ENCODE measurements at places on chromosomes 7 and 10.

DNA sequence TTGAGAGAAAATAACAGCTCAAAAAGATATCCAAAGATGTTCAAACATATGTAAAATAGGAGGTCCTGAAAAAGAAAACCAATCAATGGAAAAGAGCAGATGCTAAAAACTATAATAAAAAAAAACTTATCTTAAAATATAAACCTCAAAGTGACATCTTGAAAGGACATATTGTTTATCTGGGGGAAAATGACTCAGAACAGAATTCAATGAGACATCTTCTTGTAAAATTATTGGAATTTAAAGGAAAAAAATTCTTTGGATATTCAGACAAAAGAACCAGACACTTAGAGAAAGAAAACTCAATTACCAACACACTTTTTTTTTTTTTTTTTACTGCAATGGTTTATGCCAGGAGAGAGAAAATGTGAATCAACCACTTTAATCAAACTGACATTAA lies 58.9 kb downstream of the NAMPT start:
- DNase-seq: no peak

DNA sequence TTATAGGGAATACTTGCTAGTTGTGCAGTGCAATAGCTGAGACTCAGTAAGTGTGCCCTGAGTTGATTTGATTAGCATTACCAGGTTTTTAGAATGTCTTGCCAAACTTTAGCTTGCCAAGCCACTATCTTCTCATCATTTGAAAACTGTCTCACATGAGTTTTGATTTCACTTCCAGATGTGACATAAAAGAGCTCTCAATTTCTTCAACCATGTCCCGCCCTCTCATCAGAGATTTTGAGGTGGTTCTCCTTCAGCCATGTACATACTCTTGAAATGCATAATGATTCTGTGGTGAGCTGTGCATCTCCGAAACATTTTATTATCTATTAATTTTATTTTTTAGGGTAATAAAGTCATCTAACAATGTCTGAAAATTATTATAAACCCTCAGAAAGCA lies 215.0 kb upstream of the SEMA3E start:
- no peak for DNase-seq

DNA sequence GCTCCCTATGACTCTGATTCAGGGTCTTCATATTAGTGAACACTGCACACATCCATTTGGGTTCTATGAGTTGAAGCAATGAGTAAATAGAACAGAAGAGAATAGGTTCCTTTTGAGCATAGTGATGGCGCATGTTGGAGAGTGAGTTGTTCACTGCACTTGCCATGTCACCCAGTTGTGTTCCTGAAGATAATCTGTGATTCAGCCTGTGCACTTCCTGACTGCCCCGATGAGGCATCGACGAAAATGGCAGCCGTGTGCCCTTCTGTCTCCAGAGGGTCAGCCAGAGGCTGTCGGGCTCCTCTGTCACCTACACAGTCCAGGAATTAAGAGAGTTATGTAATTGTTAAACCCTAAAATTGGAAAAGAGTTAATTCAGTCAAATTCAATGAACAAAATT lies 94.7 kb downstream of the GALNT11 start:
- peak; percentile 23 for DNase-seq

DNA sequence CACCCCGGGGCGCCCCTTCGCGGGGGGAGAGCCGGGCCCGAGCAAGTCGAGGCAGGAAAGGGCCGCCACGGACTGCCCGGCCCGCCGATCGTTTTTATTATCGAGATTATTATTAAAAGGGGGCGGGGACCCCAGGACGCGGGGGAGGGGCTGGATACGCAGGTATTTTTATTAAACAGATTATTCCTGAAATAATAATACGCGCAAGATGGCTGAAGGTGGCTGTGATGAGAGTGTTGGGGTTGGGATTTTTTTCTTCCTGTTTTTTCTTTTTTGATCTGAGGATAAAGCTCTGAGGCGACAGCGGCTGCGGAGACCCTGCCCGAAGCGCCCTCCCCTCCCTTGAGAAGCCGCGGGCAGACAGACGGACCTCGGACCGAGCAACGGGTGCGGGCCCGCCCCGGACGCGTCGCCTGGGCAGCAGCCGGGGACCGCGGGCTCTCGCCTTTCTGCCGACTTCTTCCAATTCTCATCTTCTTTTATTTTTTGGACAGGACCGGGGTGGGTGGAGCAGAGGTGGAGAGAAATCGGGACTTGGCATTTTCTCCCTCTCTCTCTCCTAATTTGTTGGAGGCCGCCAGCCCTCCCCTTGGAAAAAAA lies 1.4 kb upstream of the TRIM8 start:
- peak; percentile 81 for DNase-seq

DNA sequence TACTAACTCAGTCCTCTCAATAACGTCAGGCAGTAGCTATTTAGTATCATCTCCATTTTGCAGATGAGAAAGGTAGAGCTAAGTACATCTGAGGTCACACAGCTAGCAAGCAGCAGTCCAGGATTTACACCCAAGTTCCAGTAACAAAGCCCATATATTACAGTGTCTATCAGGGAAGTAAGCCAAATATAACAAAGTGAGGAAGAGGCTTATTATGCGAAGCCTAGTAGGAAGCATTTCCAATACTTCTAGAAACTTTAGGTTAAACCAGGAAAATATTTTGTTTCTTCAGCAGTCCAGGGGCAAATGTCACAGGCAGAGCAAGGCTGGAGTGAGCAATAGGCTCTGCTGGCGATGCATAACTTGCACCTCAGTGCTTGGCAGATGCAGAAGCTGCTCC lies 53.9 kb downstream of the NOC3L start:
- DNase-seq: peak; percentile 34

DNA sequence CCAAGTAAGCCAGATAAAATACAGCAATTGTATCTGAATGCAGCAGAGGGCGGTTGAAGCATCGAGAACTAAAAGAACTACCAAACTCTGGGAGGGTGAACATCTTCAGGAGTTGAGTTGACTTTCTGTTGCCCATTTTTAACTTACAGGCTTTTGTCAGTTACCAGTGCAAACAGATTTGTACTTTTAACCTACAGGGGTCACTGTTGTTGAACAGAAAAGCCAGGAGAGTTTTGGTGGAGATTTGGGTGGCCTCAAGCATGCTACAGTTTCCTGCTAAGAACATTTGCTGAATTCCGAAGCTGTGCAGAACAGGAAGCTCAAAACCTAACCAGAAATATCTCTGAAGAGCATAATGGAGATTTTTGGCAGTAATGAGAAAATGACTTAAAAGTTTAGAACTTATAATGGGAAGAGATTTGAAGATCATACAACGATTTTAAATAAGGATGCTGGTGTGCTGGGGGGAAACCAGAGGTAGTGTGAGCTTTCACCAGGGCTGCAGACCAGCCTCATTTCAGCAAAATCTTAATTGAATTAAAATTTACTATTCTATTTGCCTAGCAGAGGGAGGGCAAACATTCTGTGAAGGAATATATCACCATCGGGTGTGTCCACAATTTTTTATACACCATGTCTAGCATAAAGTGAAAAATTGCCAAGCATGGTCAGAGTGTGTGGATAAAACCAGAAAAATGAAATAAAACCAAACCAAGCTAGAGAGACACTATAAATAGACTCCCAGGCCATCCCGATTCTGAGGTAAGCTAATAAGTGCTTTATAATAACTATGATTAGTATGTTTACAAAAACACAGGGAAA lies 208.6 kb upstream of the CCDC6 start:
- DNase-seq: peak; percentile 89

- DNase-seq: no peak
Measured at GRCh38 chr10:132255489-132256344, 52.0 kb downstream of the STK32C start.

- DNase-seq: no peak
Measured at GRCh38 chr10:63247771-63248170, 114.6 kb downstream of the NRBF2 start.

GRCh38 chr10:86668297-86669165 lies at the start of gene LDB3:
LDB3 (plus strand) TSS chr10:86668511; CDS start chr10:86668692, 181 bp downstream.
- DNase-seq: peak; percentile 30

DNA sequence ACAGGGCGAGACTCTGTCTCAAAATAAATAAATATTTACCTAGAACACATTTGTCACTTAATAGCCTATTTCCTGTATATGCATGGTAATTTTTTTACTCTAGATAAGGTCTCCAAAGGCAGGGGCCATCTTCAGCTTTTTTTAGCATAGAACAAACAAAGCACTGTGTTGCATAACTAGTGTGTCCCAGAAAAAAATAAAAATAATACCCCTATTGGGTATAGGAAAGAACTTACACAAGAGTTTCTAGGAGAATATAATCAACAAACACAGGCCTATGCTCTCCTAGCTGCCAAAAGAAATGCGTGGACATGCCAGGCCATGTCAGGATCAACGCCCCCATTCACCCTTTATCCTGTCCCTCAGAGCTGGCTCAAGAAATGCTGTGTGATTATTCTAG lies 103.6 kb downstream of the PARD3 start:
- DNase-seq: peak; percentile 79

DNA sequence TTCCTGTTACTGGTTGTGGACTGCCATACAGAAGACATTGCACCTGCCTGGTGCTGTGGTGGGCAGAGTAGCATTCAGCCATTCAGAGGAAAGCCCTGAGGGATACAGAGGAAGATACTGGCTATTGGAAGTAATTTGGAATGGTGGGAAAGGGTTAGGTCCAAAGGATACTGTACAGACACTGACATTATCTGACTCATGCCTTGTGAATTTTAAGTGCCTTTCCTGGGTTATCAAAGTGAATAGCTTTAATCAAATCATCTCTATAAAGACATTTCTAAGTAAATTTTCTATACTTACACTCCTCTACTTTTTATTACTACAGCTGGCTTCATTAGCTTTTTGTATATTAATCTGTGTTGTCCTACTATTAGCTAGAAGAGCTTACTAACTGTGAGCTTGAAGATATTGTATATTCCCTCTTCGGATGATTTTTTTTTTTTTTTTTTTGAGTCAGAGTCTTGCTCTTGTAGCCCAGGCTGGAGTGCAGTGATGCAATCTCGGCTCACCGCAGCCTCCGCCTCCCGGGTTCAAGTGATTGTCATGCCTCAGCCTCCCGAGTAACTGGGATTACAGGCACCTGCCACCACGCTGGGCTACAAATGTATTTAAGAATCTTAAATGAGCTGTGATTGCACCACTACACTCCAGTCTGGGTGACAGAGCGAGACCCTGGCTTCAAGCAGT lies 186.5 kb downstream of the ADK start:
- no peak for DNase-seq

DNA sequence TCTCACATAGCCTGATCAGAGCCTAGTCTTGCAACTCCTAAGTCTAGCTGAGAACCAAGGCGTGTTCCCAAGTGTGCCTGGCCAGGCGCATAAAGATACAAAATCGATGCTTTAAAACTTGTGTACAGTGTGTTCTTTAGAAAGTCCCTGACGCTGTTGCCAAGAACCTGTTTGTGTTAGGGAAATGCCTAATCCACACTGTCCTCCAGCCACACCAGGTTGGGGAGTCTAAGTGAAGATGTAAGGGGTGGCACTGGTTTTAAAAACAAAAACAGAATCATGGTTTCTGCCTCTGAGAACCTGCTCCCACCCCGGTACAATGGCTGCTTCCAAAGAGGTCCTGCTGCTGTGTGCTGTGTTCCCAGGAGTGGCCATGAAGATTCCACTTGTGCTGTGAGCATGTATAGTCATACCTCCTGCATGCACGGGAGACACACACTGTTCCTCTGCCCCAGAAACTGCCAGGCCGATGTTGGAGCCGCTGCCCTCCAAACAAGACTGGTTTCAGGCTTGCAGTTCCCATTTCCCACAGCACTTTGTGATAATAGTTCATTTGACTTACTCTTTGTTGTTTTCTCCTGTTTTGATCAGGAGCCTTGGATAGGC lies 88.5 kb downstream of the CCNY start:
- no peak for DNase-seq

DNA sequence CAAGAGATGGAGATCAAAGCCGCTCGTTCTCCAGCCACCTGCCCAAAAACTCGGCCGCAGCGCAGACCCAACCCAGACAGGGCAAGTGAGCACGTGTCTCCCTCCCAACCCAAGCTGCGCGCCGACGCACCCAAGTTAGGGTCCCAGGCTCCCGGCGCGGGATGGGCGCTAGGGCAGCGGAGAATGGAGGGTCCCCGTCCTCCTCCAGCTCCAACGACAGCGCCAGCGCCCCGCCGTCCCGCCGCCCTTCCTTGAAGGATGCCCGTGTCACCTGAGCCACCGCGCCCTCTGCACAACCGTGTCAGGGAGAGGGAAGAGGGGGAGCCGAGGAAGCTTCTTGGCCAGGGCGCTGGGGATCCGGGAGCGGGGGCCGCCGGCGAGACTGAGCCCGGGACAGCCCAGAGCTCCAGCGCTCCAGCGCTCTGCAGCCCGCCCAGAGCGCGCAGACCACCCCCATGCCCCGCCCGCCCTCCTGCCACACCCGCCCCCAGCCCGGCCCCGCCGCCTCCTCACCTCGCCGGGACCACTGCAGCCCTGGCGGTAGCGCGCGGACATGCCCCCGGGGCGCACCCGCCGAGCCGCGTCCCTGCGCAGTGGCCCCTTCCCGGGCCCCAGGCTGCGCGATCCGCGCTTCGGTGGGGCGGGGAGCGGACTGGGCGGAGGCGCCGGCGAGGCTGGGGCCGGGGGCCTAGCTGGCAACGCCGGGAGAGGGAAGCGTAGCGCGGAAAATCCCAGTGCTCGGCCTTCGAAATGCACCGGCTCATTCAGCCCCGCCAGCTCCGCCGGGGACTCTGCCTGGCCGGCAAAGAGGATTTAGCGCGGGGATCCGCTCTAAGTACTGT lies at the start of gene SLC16A12:
Gene SLC16A12 (minus strand): TSS at position 424 of the 842 bp plus-strand sequence. CDS start 73,016 bp downstream, outside the sequence.
- peak; percentile 21 for DNase-seq

DNA sequence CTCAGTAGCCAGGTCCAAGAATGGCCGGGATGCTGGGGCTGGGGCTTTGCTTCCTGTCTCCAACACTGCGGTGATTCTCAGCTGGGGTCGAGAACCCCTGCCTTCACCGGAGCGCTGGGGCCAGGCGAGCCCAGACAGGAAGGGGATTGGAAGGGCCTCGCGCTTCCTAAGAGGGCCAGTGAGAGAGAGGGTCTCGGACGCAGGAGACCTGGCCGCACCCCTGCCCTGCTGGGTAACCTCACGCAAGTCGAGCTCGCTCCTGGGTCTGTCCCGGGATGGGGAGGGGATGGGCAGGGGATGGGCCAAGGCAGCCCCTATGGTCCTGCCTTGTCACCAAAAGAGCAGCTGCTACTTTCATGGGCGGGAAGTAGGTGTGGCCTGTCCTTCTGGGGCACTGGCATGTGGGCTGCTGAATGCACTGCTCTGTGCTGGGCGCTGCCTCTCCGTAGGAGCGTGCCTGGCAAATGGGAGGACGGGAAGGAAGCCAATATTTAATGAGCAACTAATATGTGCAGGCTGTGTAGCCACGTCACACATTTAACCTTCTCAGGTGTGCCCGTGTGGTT lies 20.0 kb downstream of the KCNK18 start:
- no peak for DNase-seq

GRCh38 chr7:114508086-114508485 lies 93.5 kb downstream of the FOXP2 start:
- DNase-seq: peak; percentile 51

GRCh38 chr7:37247861-37248260 lies 200.8 kb downstream of the ELMO1 start:
- DNase-seq: peak; percentile 54

Data from fibroblast of pulmonary artery (primary cell).